ENCODE measurements at places on chromosomes 16 and 17.

GRCh38 chr17:36214918-36215317, 4.1 kb downstream of the CCL4L2 start:
- no peak for DNase-seq

- peak; percentile 64 for DNase-seq
Observed at GRCh38 chr17:47698749-47699535, 5.0 kb downstream of the TBKBP1 start.

DNA sequence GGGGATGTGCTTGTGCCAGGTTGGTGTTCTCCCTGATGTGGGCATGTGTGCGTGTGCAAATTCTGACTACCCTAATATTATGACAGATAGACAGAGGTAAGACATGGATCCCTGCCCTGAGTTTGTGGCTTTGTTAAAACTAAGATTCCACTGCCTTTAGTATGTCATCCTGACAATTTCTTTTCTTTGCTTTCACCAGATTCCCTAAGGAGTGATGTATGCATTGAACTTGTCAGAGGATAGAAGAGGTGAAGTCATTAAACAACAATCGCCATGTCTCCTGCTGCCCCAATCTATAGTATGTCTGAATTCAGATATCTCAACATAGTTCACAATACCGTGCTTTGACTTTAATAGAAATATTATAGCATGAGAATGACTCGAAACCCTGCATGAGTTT, 137.1 kb upstream of the ELAC2 start:
- DNase-seq = peak; percentile 3

DNA sequence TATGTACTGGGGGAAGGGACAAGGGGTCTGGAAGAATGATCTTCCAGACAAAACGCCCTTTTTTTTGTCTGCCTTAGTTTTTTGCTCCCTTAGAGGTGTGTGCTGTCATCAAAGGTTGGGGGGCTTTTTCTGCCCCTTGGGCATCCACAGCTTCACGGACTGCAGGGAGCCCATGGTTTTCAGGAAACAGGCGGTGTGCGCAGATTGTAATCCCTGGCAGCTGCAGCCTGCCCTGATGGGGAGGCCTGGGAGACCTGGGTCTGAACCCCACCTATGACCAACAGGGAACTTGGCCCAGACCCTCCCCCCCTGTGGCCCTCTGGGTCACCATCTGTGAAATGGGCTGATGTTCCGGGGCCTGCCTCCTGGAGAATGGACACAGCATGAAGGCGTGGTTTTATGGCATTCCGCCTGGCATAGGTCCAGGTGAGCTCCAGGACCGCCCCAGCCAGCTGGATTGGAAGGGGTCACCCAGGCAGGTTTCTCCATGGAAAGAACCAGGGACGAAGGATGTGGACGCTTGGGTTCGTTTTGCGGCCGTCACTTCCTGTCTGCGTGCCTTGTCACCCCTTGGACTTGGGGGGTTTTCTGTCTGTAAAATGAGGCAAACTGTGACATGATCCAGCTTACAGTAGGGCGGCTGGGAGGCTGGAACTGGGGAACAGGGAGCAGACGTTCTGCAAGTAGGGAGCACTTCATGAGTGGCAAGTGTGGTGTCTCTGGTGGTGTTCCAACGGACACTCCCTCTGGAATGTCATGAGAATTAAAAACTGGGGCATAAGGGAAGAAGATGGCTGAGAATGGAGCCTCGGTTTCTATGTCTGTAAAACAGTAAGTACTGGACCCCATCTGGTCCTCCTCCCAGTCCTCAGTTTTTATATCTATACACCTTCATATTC, 1.5 kb downstream of the CPNE2 start:
- DNase-seq = no peak

DNA sequence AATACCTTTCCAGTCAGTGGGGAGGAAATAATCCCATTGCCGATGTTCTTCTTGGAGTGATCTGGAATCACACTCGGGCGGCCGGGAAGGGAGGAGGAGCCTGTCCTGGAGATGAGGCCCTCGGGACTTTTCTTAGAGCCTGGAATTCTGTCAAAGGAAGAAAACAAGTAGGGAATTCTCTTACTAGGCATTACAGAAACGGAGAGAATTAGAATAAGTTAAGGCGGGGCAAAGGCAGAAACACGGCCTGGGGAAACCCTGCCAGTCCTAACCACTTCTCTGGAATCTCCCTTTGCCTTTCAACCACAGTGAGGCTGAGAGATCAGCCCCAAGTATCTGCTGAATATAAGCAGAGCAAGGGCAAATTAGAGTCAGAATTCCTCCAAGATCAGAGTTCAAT, 27.8 kb downstream of the USP36 start:
- no peak for DNase-seq

DNA sequence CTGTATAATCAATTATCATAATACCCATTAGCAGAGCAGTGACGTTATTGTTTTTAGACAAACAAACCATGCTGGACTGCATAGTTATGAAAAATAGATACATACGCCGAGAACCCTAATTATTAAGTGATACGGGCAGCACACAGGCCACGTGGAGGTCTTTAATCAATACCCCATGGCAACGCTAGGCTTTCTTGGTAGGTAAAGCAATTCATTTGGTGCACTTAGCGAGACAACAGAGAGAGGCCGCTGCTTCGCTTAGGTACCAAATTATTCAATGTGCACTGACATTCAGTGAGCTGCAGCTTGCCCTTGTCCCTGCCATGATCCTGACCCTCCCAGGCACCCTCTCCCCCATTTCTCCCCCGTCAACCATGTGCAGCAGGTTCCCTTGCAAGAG, 12.9 kb downstream of the SALL1 start:
- no peak for DNase-seq

- DNase-seq = no peak
Observed at GRCh38 chr17:48064638-48065037, 16.5 kb downstream of the NFE2L1 start.

DNA sequence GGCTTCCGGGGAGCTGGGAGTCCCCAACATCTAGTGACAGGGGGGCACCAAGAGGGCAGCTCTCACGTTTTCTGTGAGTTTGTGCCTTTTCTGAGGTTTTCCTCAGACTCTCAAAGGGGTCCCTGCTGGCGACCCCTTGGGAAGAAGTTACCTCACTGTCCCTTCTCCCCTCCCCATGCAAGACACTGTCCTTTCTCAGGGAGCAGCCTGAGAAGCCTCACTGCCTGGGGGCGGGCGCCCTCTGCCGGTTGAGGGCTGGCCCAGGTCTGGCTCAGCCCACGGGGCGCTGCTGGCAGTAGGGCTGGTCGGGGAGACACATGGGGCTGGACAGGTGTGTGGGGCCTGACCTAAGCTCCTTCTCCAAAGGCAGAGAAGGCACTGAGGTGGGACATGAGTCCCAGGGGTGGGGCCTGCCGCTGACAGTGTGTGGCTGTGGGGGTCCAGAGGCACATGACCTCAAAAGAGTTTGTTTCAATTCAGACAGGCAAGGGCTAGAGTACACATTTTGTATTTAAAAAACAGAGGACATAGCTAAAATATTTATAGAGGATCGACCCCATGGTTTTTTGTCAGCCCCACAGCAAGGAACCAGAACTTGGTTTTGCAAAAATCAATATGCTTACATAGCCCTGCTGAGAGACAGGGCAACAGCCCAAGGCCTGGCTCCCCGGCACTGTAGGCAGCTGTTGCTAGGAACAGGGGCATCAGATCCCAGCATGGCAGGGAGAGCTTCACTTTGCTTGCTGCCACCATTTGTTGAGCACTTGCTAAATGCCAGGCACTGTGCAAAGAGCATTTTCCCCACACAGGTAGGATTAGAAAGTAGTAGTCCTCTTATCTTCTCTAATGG, 18.5 kb upstream of the ALDH3A1 start:
- DNase-seq = peak; percentile 48

GRCh38 chr16:22763437-22764080, 50.4 kb upstream of the HS3ST2 start:
- DNase-seq = no peak

GRCh38 chr17:75643643-75644017, 10.4 kb downstream of the SMIM5 start:
- DNase-seq = no peak

DNA sequence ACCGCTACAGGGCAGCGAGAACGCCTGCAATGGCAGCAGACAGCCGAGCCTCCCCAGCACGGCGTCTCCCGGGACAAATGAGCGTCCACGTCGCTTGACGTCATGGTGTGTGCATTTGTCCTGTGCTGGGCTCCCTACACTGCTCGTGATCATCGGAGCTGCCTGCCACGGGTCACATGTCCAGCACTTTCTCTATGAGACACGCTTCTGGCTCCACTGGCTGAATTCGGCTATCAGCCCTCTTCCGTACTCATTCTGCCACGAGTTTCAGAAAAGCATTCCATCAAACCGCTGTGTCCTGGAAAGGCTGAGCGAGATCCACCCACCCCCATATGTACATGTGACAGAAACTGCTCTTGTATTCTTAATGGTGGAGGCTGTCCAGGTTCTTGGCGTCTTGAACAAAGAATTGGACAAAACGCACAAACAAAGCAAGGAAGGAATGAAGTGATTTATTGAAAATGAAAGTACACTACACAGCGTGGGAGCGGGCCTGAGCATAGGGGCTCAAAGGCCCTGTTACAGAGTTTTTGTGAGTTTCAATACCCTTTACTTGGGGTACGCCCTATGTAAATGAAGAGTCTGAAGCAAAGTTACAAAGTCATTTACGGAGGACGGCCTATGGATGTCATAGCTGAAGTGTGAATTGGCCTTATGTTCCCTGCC, 28.5 kb upstream of the SHCBP1 start:
- DNase-seq = no peak

GRCh38 chr17:41413353-41413957, 10.9 kb downstream of the KRT37 start:
- peak; percentile 69 for DNase-seq

DNA sequence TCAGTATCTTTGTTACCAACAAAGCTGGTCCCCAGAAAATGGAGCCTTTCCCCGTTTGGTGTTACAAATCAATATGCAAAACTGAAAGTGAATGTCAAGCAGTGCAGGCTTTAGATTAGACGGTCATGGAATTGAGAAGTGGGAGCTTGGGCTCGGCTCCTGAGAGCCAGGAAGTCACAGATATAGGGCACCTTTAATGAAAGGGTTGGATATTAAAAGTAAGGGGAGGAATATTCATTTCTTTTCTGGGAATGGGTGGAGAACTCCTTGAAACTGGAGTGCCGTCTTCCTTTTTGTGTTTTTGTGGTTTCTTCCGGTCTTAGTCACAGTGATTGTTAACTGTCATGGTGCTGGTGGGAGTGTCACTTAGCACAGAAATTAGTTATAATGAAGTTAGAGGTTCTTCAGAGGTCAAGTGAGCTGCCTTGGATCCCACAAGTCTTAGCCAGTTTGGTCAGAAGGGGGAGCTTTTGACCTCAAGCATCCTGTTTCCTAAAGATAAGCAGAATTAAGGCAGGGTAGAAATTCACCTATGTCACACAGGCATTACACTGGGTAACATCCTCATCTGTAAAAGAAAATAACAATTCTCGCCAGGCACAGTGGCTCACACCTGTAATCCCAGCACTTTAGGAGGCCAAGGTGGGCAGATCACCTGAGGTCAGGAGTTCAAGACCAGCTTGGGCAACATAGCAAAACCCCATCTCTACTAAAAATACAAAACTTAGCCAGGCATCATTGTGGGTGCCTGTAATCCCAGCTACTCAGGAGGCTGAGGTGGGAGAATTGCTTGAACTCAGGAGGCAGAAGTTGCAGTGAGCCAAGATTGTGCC, 9.6 kb upstream of the EIF1 start:
- DNase-seq = no peak

Data from NCI-H1417 (cell line).